ENCODE measurements at places on chromosomes 3 and 15.

- DNase-seq = no peak
Measured at GRCh38 chr3:123143669-123144411, 57.9 kb upstream of the SEC22A start.

- DNase-seq = no peak
Measured at GRCh38 chr15:84648539-84648938, 5.5 kb downstream of the WDR73 start.

- no peak for DNase-seq
Measured at GRCh38 chr3:73558727-73559075, 66.0 kb downstream of the PDZRN3 start.

DNA sequence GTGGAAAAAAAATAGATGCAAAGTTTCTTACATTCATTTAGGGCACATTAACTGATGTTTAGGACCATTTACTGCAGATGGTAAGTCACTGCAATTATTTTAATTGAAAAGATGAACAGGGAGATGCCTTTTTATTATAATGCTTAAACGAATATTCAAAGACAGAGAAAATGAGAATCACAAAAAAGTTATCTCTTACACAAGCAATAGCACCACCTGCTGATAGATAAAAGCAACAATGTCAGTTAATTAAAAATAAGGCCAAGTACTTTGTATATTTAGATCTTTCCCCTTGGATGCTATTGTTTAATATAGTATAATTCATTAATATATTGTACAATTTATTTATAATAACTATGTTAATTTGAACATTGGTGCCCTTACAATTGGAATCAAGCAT lies 55.9 kb downstream of the IFT80 start:
- DNase-seq = no peak

DNA sequence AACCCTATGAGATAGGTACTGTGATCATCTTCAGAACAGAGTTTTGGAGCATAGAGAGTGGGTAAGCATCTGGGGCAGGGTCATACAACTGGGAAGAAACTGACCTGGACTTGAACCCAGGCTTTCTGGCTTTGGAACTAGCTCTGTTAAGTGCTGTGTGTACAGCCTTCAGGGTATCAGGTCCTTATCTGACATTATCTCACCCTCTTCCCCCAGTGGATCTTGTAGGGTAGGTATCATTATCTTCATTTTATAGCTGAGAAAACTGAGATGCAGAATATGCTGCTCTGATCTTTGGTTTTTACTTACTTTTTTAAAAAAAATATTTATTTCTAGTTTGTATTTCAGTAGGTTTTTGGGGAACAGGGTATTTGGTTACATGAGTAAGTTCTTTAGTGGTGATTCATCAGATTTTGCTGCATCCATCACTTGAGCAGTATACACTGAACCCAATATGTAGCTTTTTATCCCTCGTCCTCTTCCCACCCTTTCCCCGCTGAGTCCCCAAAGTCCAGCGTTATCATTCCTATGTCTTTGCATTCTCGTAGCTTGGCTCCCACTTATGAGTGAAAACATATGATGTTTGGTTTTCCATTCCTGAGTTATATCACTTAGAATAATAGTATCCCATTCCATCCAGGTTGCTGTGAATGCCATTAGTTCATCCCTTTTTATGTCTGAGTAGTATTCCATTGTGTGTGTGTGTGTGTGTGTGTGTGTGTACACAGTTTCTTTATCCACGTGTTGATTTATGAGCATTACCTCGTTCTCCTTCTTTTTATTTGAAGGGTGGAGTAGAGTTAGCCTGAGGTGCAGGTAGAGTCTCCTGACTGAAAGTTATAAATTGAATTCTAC lies 271.2 kb downstream of the PTPRG start:
- DNase-seq = no peak

DNA sequence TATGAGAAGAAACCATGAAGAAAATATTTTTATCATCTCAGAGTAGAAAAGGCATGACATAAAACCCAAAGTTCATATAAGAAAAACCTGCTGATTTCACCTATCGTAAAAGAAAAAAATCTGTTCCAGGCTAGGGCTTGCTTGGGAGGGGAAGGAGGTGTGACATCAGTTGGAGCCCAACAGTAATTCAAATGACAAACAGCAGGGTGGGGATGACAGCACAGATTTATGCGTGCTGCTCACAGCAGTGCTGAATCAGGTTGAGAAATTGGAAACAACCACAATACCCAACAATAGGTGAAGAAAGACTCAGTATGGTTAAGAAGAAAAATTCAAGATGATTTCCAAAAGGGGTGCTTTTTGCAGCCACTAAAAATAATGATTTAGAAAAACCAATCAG lies 172.4 kb downstream of the PDE8A start:
- DNase-seq = no peak

GRCh38 chr15:44029003-44029402 lies 166.1 kb downstream of the FRMD5 start:
- DNase-seq = no peak

GRCh38 chr3:71977525-71977924 lies 192.6 kb upstream of the PROK2 start:
- no peak for DNase-seq

GRCh38 chr15:74580538-74581350 lies 34.9 kb upstream of the CLK3 start:
- no peak for DNase-seq

GRCh38 chr3:113741086-113741485 lies 5.0 kb downstream of the NAA50 start:
- no peak for DNase-seq

DNA sequence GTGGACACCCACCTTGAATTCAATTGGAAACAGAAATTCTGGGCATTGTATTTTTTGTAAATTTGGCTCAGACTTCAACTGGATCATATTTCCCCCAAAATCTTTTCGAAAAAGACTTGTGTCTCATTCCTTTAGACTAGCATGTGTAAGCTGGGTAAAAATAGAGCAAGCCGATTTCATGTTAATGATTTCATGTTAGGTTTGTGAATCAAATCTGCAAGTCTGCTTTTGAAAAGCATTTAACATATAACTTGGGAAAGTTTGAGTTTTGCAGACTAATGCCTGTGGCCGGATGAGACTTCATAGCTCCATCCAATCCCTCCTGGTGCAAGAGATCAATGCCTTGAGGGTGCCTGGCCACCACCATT lies 64.5 kb downstream of the FLNB start:
- DNase-seq = no peak

- no peak for DNase-seq
Measured at GRCh38 chr15:72968531-72968922, 83.7 kb upstream of the NEO1 start.

- DNase-seq = peak; percentile 99
Measured at GRCh38 chr15:74545776-74546656, 5.0 kb downstream of the ARID3B start.

DNA sequence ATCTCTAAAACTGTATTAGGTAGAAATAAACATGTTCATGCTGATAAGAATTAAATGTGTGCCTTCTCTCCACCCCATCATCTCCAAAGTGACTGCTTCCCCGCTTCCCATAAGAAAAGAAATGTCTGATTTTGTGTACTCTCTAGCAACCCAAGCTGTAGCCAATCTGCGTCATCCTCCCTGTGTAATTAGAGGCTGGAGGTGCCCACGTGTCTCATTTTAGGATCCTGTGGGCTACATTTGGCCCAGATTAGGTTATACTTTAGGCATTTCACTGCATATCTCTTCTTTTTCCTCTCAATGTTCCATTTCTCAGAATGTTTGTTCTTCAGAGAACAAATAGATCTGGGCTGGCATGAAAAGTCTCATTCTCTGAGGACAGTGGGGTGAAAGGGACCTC lies 19.3 kb upstream of the ZNF148 start:
- no peak for DNase-seq

DNA sequence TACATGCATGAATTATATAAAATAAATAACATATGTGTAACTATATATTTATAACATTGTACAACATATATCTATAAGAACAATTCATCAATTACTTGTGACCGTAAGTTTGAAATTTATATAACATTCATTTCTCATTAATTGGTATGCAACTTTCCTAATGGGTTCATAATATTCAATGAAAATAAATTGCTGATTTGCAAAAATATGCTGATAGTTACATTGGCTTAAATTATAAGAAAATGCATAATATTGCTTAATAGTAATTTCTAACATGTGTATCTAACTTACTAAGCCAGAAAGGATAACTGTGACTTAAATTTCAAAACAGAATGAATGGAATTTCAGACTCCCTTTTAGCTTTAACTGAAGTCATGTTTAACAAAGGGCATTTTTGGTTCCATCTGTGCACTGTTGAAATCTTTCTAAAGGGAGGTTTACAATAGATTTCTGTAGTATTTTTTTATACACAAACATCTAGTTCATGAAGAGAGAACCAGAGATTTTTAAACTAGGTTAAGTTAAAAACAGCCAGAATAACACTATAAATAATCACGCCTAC lies 310.9 kb downstream of the TBC1D5 start:
- DNase-seq = no peak

DNA sequence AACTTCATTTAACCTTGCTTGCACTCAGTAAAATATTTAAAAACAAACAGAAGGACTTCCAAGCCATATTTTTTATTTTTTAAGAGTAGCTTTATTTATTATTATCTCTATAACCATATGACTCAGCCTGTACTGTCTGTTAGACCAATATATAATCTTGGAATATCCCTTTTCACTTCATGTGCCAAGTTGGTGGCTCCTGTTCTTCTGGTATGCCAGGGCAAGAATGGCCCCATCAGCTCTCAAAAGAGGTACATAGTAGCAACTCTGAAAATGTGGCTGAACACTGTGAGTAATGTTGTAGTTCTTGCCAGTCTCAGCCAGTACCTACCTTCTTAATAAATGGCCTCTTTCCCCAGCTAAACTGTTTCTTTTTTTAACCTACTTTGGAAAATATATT lies 257.0 kb upstream of the UBE2E1 start:
- DNase-seq = no peak

DNA sequence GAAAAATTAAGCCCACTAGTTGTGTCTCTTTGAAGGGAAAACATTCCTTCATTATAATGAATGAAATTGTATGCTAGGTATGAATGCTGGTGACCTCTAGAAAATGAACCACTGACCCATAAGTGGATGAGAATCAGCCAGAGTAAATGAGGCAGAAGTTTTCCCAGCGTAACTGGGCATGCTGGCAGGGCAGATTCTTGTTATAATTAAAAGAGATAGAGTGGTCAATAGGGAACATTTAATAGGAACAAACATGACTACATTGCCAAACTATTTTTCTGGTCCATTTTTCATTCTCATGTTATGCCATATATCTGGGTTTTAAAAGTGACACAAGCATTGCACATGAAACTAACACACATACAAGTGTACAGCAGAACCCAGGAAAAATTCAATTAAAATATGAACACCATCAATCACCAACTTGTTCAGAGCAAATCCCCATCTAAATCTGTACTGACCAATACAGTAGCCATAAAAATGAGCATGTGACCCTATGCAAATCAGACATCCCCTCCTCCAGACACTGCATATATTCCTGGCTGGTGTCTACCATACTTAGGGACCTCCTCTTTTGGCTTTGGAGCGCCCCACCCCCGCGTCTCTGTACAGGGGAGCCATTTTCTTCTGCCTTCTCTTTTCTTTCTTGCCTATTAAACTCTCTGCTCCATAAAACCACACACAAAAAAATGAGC lies 4.0 kb downstream of the CLRN1 start:
- no peak for DNase-seq

- DNase-seq = no peak
Measured at GRCh38 chr3:31106204-31106603, 211.7 kb upstream of the GADL1 start.

DNA sequence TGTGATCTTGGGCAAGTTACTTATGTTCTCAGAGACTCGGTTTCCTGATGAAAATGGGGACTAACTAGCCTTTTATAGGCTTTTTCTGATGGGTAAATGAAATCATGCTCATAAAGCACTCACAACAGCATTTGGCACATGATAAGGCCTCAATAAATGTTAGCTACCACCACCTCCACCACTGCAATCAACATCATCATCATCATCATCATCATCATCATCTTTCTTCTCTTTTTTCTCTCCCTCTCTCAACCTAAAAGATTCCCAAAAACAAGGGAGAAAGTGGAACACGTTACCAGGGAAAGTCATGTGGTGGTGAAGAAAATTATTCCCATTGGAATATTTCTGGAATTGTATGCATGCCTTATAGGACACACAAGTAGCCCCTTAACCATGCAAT lies 33.6 kb upstream of the FEZF2 start:
- no peak for DNase-seq

DNA sequence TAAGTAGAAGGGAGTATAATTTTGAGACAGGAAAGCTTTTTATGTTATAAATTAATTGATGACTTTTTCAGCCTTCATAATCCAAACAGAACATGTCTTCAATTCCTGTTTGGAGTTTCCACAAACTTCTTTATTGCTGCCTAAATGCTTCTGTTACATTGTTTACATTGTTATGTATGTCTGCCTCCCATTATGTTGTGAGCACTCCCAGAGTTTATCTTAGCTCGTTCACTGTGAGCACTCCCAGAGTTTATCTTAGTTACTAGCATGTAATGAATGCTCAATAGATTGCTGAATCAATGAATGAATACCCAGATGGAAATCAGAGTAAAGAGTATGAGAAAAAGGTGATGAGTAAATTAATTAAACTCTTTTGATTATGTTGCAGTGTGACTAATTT lies 1178.0 kb downstream of the ROBO1 start:
- no peak for DNase-seq

- no peak for DNase-seq
Measured at GRCh38 chr3:127784865-127785710, 37.2 kb downstream of the MGLL start.

DNA sequence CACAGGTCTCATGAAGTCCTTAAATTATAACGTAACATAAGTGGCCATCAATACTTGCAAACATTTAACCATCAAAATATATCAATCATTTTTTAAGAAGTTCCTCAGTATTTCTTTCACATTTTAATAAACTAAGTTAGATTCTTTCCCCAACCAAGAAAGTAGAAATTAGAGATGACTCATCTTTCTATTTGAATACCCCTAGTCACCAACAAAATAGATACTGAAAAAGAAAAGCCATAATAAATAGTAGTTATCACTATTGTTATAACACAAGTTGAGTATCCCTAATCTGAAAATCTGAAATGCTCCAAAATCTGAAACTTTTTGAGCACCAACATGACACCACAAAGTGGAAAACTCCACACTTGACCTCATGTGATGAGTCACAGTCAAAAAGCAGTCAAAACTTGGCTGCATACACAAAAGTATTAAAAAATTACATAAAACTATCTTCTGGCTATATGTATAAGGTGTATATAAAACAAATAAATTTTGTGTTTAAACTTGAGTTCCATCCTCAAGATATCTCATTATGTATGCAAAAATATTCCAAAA lies 3.7 kb downstream of the SHQ1 start:
- peak; percentile 25 for DNase-seq

DNA sequence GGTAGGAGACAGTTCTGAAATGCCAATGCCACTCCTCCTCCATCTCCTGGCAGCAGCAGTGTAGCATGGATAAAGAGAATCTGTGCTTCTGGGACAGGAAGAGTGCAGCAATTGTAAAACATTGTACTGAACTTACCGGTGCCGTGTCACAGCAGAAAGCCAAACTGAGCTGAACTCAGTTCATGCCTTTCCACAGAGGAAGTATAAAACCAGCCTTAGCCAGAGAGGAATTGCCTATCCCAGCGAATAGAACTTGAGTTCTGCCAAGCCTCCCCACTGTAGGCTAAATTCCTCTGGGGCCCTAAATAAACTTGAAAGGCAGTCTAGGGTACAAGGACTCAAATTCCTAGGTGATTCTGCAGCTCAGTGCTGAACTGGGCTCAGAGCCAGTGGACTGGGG lies 148.8 kb downstream of the SLC9A9 start:
- DNase-seq = no peak

GRCh38 chr3:53337167-53337940 lies 10.0 kb downstream of the DCP1A start:
- no peak for DNase-seq

GRCh38 chr15:90201130-90201943 lies at the start of gene SEMA4B:
SEMA4B (plus strand) TSS chr15:90201330; CDS start chr15:90201579, 249 bp downstream.
- DNase-seq = peak; percentile 81
